ENCODE measurements at places on chromosomes 4 and X.

- no peak for DNase-seq
Observed at GRCh38 chr4:21726255-21726815, 222.2 kb downstream of the KCNIP4 start.

- no peak for DNase-seq
Observed at GRCh38 chr4:84472154-84472553, 26.9 kb downstream of the NKX6-1 start.

- no peak for DNase-seq
Observed at GRCh38 chr4:140137671-140138070, 16.3 kb downstream of the MAML3 start.

- DNase-seq: no peak
Observed at GRCh38 chr4:122005064-122005755, 53.4 kb upstream of the TRPC3 start.

GRCh38 chr4:140707325-140707724 lies 48.9 kb downstream of the TBC1D9 start:
- DNase-seq: no peak
